Liver (tissue), 10 donors: ENCODE measurements at places on chromosomes 5 and 9. TPM values are rescaled to one million over a fixed set of nuclear protein-coding genes. Genes with fewer than 3 reads are reported as not detected.
A peak's percentile ranks its signal among the peaks of the same experiment; 100 is the strongest.

The BTNL8 gene
- 0.67 TPM for total RNA-seq

The CCDC192 gene
- not detected for total RNA-seq

The SEMA5A gene
- total RNA-seq = 4.9 TPM

The NEUROG1 gene
- total RNA-seq = not detected

DNA sequence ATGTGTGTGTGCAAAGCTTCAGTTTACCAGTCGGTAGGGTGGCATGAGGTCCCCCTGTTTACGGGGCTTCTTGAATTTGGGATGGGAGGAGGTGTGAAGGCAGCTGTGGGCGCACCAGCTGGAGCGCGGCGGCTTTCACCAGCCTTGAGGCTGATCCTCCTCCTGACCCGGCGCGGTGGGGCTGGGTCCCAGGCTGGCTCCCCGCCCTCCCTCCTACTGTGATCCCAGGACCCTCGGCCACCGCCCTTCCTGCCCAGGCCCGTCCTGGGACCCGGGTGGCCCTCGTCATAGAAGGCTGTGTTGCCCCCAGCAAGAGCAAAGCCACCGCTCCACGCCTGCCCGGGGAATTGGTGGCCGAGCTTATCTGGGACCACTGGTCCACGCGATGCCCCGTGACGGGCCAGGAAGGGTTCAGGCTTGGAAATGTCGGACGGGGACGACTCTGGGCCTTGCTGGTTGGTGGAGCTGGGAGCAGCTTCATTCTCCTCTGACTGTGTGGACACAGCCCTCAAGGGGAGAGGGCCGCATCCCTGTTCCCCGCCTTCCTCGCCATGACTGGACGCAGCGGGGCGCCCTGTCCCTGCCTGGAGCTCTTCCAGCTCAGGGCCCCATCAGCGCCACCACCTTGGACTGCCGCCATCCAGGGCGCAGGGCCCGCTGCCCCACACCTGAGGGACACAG, 271.1 kb upstream of the IRX1 start:
- no peaks in the 10 kb centered on the region for H3K27me3 ChIP-seq
- H3K36me3 ChIP-seq = no peaks in the 10 kb centered on the region
- no peak overlapping the region for H3K4me3 ChIP-seq
- DNase-seq = no peak

GRCh38 chr9:77176686-77177142, 620 bp upstream of the VPS13A start:
- H3K27me3 ChIP-seq = no peaks in the 10 kb centered on the region
- no peak for DNase-seq
- H3K4me1 ChIP-seq = peaks cover 17% of the 10 kb centered on the region
- peak overlapping the region; percentile 94 for H3K27ac ChIP-seq
- peak overlapping the region; percentile 72 for H3K4me3 ChIP-seq

GRCh38 chr9:22683700-22684075, 237.1 kb downstream of the DMRTA1 start:
- H3K36me3 ChIP-seq = no peaks in the 10 kb centered on the region
- H3K4me3 ChIP-seq = no peak overlapping the region
- no peaks in the 10 kb centered on the region for H3K4me1 ChIP-seq
- H3K27me3 ChIP-seq = no peaks in the 10 kb centered on the region
- no peak for DNase-seq

- no peaks in the 10 kb centered on the region for H3K27me3 ChIP-seq
- no peaks in the 10 kb centered on the region for H3K36me3 ChIP-seq
- DNase-seq = no peak
- H3K4me1 ChIP-seq = no peaks in the 10 kb centered on the region
- H3K4me3 ChIP-seq = no peak overlapping the region
- H3K27ac ChIP-seq = no peak overlapping the region
These were observed 47.1 kb downstream of the BRINP1 start for GRCh38 chr9:119322184-119322583.

DNA sequence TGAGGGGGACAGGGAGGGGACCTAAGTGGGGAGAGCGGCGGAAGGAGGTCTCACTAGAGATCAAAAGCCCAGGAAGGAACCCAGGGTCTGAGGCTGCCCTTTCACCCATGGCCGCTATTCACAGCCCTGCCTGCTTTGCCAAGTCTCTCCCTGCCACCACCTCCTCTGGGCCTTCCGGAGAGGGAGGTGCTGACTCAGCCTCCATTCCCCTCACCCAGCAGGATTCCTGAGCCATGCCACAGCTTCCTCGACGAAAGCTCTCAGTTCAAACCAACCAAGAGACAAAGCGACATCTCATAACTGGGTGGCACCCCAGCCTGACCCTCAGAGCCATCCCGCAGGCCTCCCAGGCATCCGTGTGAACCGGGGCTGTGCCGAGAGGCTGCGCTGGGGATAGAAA, 36.7 kb downstream of the PAX5 start:
- H3K4me3 ChIP-seq = no peak overlapping the region
- DNase-seq = no peak
- peaks cover 8% of the 10 kb centered on the region for H3K27me3 ChIP-seq
- no peaks in the 10 kb centered on the region for H3K4me1 ChIP-seq
- H3K36me3 ChIP-seq = no peaks in the 10 kb centered on the region

GRCh38 chr5:18920966-18921365, 1067.0 kb downstream of the CDH18 start:
- no peak for DNase-seq
- no peak overlapping the region for H3K4me3 ChIP-seq
- no peaks in the 10 kb centered on the region for H3K36me3 ChIP-seq
- no peaks in the 10 kb centered on the region for H3K4me1 ChIP-seq
- no peaks in the 10 kb centered on the region for H3K27me3 ChIP-seq

DNA sequence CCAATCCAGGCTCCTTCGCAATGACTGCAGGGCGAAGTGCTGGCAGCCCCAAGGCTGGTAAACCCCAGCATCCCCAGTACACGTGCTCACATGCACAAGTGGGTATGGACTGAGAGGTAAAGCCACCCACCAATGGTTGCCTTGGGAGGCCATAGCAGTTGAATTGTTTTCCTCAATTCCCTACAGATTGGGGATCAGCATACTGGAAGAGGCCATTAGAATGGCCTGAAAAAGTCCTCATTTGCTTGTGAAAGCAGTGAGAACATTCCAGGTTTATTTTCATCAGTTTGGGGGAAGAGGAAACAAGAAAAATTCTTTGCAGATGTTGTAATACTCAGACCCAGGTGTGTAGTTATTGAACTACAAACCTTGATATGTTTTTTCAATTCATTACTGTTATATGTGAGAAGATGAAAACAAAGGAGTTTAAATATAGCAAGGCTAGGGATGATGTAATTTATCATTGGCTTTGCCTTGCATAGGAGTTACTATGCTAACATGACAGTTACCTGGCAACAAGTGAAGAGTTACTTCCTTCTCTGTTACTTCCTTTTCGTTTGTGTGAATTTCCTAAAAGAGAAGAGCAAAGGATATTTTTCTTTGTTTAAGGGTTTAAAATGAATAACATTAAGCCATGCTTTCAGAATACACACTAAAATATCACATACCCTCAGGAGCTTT, 36.4 kb downstream of the MTMR12 start:
- no peak for DNase-seq
- peaks cover 2% of the 10 kb centered on the region for H3K4me1 ChIP-seq
- H3K27me3 ChIP-seq = no peaks in the 10 kb centered on the region
- no peak overlapping the region for H3K4me3 ChIP-seq
- peak overlapping the region; percentile 53 for H3K27ac ChIP-seq
- H3K36me3 ChIP-seq = peaks cover 14% of the 10 kb centered on the region

DNA sequence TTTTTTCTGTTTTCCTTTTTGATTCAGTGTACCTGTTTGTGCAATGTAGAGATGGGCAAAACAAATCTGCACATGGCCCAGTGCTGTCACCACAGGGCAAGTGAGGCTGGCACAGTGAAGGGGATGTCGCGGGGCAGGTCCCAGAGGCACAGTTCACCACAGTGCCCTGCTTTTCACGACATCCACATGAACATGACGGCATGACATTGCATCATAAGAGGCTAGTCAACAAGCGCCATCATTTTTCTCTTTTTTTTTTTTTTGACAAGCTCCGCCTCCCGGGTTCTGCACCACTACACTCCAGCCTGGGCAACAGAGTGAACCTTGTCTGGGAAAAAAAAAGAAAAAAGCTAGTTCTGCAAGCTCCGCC, 42.9 kb upstream of the VDAC1 start:
- no peaks in the 10 kb centered on the region for H3K4me1 ChIP-seq
- no peaks in the 10 kb centered on the region for H3K36me3 ChIP-seq
- DNase-seq = no peak
- H3K27me3 ChIP-seq = no peaks in the 10 kb centered on the region

DNA sequence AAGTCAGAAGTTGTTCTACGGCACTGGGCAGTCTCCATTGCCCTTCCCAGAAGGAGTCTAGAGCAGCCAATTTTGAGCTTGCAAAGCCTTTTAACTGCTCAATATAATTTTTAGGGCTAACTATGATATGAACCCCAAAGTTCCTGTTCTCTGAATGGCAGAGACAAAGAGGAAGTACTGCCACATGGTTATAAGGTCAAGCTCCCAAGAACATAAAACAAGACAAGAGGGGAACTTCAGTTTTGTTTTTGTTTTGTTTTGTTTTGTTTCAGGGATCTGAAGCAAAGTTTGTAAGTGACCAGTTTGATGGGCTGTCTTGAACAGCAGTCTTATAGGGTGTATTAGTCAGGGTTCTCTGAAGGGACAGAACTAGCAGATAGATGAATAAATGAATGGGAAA, 11.9 kb upstream of the SMC2 start:
- no peaks in the 10 kb centered on the region for H3K27me3 ChIP-seq
- no peak for DNase-seq
- no peak overlapping the region for H3K27ac ChIP-seq
- no peaks in the 10 kb centered on the region for H3K36me3 ChIP-seq
- H3K4me1 ChIP-seq = no peaks in the 10 kb centered on the region
- H3K4me3 ChIP-seq = no peak overlapping the region

GRCh38 chr9:85432599-85432998, 309.2 kb downstream of the AGTPBP1 start:
- DNase-seq = no peak
- H3K36me3 ChIP-seq = no peaks in the 10 kb centered on the region
- H3K27me3 ChIP-seq = no peaks in the 10 kb centered on the region
- no peak overlapping the region for H3K27ac ChIP-seq
- no peaks in the 10 kb centered on the region for H3K4me1 ChIP-seq

GRCh38 chr5:72246954-72247442, 73.0 kb downstream of the MRPS27 start:
- H3K4me3 ChIP-seq = no peak overlapping the region
- no peaks in the 10 kb centered on the region for H3K36me3 ChIP-seq
- DNase-seq = no peak
- no peaks in the 10 kb centered on the region for H3K4me1 ChIP-seq

DNA sequence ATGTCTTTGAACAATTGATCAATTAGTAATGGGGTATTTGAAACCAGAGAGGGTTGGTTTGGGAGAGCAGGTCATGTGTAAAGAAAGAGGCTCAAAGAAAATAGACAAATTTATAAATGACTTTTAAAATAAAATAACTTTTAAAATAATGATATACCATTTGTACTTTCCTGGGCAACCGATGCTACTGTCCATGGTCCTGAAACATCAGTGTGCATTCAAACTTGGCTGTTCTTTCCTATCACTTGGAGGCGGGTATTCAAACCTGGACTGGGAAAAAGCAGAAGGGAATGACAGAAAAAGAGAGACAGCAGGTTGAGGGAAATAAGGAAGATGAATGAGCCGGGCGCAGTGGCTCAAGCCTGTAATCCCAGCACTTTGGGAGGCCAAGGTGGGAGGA, 1446.4 kb upstream of the WWC1 start:
- H3K27me3 ChIP-seq = no peaks in the 10 kb centered on the region
- no peak overlapping the region for H3K4me3 ChIP-seq
- H3K36me3 ChIP-seq = no peaks in the 10 kb centered on the region
- no peaks in the 10 kb centered on the region for H3K4me1 ChIP-seq
- H3K27ac ChIP-seq = no peak overlapping the region

GRCh38 chr9:124567362-124567761, 60.2 kb upstream of the NR5A1 start:
- no peak overlapping the region for H3K27ac ChIP-seq
- no peaks in the 10 kb centered on the region for H3K36me3 ChIP-seq
- H3K4me3 ChIP-seq = no peak overlapping the region
- no peaks in the 10 kb centered on the region for H3K4me1 ChIP-seq
- no peak for DNase-seq
- H3K27me3 ChIP-seq = no peaks in the 10 kb centered on the region

DNA sequence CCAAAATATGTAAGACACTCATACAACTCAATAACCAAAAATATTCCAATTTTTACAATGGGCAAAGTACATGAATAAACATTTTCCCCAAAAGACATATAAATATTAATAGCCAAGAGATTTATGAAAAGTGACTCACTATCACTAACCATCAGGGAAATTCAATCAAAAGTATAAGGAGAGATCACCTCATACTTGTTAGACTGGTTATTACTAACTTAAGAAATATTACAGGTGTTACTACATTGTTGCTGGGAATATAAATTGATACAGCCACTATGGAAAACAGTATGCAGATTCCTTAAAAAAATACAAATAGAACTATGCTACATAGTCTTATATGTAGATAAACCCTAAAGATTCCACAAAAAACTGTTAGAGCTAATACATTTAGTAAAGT, 21.8 kb downstream of the BTNL8 start:
- no peaks in the 10 kb centered on the region for H3K4me1 ChIP-seq
- no peaks in the 10 kb centered on the region for H3K36me3 ChIP-seq
- DNase-seq = no peak

DNA sequence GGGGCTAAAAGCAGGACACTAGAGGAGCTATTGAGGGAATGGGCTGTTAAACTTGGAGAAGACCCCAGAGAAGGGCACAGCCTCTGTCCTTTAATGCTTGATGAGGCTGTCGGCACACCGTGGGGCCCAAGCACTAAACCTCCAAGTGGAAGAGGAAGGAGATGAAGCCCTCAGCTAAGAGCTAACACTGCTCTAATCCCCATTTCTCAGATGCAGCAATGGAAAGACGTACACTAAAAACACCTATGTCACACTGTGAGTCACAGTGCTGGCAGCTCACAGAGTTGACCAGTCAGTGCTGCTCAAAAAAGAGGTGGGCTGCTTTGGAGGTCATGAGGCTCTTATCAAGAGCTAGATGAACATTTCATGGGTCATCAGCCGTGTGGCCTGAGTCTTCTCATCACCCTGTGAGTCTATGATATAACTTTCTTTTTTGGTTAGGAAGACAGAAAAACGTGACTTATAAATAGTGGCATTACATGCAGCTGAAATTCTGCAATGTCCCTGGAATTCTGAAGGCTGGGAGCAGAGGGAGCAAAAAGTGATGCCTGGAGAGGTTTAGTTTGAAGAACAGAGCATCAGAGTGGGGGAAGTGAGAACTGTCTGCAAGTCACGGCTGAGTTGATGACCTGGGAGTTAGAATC, 21.5 kb downstream of the TNFSF8 start:
- peaks cover 17% of the 10 kb centered on the region for H3K4me1 ChIP-seq
- H3K27ac ChIP-seq = no peak overlapping the region
- H3K4me3 ChIP-seq = no peak overlapping the region
- H3K36me3 ChIP-seq = no peaks in the 10 kb centered on the region

GRCh38 chr5:41193456-41194205, 19.7 kb downstream of the C6 start:
- DNase-seq = peak; percentile 74
- peak overlapping the region; percentile 24 for H3K4me3 ChIP-seq
- peaks cover 39% of the 10 kb centered on the region for H3K4me1 ChIP-seq
- H3K27ac ChIP-seq = peak overlapping the region; percentile 73

DNA sequence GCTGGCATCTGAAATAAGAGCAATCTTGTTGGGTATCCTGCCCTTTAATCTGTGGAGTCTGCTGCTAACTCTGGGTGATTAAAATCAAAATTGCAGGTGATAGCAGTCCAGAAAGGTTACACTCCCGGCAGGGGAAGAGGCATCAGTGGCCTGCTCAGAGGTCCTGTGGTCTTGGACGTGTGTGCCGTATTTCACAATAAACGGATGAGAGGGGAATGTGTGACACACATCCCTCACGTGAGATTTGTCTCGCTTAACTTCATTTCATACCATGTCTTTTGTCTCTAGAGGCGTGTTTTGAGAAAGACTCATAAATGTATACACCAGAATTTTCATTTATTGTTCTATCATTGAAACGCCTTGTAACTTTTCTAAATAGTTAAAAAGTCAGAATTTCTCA, 36.6 kb downstream of the FAM240B start:
- no peak overlapping the region for H3K27ac ChIP-seq
- no peak overlapping the region for H3K4me3 ChIP-seq
- no peaks in the 10 kb centered on the region for H3K36me3 ChIP-seq
- no peak for DNase-seq
- no peaks in the 10 kb centered on the region for H3K4me1 ChIP-seq
